Esophagus squamous epithelium (tissue), 5 donors: ENCODE measurements at places on chromosomes 2 and 18.

DNA sequence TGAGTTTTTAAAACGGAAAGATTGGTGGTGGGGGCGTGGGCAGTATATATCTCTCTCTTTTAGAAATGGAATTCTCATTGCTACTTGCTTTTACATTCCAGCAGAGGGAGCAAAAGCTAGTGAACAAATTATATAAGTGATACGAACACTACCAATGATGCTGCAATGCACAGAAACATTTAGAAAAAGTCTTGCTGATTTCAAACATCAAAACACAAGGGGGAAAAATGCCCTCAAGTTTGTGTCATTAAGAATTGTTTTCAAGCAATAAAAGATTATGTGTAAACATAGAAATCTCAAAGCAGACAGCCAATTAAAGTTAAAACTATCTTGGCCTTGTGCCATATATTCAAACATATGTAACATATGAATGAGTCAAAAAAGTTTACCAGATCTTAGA, 296.3 kb upstream of the KCNJ3 start:
- no peak for DNase-seq

DNA sequence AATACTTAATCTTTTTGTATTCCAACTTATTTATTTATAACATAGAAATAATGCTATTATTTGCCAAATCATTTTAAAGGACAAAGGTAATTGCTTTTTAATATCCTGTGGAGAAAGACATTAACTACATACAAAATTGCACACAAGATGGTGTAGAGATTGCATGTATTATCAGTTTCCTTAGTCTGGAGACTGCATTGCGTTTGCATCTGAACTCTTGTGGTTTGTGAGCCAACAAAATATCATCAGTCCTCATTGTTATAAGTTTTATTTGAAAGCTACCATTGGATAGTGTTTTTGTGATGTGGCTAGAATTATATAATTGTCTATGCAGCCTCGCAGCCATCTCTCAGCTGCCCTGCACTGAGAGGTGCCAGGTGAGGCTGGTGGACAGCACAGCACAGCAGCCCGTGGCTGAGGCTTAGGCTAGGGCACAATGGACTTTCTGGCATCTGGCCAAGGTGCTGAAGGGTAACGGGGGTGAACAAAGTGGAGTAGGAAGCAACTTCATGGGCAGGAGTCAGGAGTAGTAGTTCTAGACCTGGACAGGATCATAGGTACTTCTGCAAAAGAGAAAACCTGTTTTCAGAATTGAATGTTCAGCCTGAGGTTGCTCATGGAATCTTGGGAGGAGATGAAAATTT, 15.1 kb downstream of the RASGRP3 start:
- no peak for DNase-seq

- DNase-seq: no peak
These were observed 83.6 kb downstream of the TNS1 start for GRCh38 chr2:217919204-217919603.

DNA sequence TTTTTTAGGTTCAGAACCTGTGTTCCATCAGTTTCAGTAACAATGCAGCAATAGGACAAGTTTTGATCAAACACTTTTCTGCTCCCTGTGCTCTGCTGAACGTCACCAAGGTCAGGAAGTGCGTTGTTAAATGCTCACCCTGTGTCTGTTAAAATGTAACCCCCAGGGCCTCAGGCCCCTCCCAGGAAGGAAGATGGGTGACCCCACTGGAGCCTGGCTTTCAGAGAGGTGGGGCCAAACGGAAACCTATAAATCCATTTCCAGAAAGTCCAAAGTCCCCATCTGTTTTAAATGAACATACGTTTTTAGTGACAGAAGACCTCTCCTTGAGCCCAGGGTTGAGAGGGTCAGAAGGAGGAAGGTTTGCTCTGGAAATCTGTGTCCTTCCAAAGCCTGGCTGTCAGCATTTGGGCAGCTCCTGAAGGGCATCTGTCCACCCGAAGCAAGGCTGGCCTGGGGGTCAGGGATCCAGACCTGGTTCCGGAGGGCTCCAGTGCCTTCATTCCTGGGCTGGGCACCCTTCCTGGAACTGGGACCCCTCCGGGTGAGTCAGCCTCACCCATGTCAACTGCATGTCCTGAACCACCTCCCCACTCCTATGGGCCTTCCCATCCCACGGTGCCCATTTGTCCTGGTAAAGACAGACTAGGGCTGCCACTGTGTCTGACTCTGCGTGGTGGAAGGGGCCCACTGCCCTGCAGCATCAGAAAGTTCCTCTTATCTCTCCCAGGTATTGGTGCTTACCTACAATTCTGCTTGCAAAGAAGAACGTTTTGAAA, 117.4 kb upstream of the COPS8 start:
- DNase-seq: no peak

DNA sequence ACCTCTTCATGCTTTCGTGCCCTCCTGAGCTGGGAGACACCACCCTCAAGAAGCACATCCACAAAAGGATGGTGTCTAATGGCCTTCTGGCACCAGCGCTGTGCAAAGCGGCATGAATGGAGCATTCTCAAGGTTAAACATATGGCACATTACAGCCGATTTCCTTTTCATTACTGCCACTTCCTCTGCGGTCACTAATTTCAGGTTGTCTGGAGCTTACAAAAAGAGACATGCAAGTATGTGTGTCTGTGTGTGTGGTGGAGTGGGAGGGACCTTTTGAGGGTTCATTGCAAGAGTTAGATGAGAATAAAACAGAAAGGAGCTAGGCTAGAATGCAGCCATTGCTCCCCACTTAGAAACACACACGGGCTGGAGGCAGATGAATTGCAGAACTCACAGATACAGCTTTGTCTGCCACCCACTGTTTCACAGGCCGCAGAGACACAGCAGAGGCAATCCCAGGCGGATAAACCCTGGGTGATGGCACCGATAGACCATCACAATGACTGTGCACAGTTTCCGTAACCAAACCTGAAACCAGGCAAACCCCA, 76.0 kb downstream of the TGIF1 start:
- no peak for DNase-seq

DNA sequence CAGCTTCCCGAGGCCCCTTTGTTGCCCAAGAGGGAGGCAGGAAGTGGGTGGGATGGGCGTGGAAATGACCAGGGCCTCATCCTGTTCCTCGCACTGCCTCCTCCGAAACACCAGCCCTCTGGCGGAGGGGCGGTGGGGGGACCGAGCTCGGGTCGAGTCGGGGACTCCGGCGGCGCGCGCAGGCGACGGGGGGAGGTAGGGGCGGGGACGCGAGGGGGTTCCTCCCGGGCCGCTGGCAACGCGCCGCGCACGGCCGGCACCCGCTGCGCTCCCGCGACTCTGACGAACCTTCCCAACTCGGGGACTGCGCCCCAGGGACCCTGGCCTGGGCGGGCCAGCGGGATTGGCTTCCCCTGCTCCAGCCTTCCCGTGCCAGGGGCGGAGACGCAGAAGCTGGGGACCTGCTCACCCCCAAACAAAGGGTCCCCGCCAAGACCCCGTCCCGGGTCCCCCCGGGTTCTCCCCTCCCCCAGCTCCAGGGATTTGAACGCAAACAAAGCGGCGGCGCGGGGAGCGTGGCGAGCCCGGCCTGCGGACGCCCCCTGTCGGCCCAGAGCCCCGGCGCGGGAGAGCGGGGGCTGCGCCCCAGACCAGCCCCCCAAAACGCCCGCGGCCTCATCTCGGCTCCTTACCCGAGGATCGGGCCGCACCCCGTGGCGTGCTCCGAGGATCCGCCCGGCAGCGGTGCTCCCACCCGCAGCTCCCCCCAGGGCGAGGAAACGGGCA, 1.2 kb downstream of the SEMA4C start:
- no peak for DNase-seq

DNA sequence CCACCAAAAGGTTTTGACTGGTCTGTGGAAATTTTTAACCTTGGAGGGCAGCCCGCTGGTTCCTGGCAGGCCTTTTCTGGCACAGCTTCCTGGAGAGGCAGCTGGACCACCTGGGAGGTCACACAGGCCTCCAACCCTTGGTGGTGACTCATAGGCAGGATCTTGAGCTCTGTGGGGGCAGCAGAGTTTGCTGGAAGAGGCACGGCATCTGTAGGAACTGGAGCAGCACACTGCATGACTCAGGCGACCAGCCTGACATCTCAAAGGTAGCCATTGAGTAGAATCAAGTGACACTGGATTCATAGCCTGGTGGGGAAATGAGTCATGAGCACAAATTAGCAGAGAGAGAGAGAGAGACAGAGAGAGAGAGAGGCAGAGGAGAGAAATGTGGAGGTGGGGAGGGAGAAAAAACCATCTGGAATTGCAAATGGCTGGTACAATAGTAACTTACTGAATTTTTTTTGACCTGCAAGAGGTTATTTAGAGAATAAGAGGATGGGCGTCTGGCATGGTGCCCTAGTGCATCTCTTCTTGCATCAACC, 57.4 kb downstream of the TRPM8 start:
- DNase-seq: no peak

- no peak for DNase-seq
These were observed 526.9 kb upstream of the ID2 start for GRCh38 chr2:8154936-8155335.

GRCh38 chr2:170408461-170409163, 230.7 kb downstream of the MYO3B start:
- no peak for DNase-seq

GRCh38 chr2:1594373-1595171, 149.7 kb downstream of the PXDN start:
- DNase-seq: no peak

- no peak for DNase-seq
These were observed 54.8 kb downstream of the SPTBN1 start for GRCh38 chr2:54510916-54511315.

GRCh38 chr2:234241656-234242458, 191.4 kb downstream of the SPP2 start:
- DNase-seq: no peak

GRCh38 chr2:55620123-55620779, 2.8 kb upstream of the PPP4R3B start:
- DNase-seq: no peak

GRCh38 chr18:2895391-2895790, 48.6 kb downstream of the EMILIN2 start:
- no peak for DNase-seq

DNA sequence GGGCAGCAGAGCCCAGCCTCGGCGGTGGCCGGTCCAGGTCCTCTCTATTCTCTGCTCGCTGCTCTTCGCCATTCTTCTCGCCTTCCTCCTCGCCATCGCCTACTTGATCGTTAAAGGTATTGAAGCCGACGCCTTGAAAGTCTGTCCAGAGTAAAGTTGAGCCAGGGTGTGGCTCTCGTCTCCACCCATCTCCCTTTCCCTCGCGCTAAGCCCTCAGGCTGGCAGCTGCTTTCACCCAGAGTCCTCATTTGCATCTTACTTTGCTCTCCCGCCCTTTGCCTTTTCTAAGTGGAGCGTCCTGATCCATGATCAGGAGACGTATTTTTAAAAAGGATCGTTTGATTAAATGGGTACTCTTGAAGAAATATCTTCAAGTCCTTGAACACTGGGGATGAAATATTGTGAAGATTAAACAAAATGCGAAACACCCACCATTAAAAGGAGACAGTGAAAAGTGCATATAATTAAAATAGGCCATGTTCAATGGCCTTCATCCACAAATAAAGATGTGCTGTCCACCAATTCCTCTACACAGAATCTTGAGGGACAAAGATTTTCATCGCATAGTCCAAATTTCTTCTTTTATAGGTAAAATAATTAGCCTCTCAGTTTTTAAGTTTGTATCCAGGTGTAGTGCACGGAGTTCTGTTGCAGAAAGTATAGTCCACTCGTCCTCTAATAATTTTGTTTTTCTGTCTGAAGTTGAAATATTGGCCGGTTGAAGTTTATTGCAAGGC, 657 bp downstream of the ARL6IP6 start:
- no peak for DNase-seq

GRCh38 chr2:197045115-197045514, 118.6 kb upstream of the PGAP1 start:
- DNase-seq: no peak

- DNase-seq: no peak
These were observed 363.7 kb upstream of the CHAC2 start for GRCh38 chr2:53403792-53404413.

GRCh38 chr2:118053681-118054080, 34.6 kb upstream of the INSIG2 start:
- no peak for DNase-seq

DNA sequence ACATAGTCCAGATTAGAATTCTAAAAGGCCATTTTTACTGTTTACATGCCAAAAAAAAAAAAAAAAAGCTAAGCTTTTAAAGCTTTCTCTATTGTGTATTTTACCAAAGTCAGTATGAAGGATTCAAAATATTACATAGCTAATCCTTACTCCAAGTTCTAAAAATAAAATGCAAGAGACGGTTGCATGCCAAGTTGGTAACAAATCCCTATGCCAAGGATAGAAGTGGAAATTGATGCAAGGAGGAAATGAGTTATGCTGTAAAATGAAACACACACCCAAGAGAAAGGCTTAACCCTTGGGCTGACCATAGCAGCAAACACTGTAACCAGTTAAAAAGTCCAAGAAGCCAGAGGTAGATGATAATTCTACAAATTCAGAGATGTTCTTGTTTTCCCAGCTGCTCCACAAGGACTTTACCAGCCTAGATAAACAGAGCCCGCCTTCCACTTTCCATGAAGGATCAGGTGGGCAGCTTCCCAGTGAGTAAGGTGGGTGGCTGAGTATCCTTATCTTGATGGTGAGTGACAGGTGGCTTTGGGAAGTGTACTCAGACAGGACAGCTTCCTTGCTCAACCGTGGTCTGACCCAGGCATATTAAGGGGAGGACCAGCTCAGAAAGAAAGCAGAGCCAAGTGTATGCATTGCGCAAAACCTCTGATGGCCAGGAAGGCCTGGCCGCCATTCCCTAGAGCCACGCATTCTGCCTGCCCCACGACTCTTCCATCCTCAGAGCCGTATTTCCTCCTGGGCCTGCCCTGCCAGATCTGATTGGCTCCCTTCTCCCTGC, 34.4 kb downstream of the ATP8B1 start:
- DNase-seq: no peak

- DNase-seq: no peak
These were observed 30.3 kb upstream of the B3GNT7 start for GRCh38 chr2:231364961-231365810.

DNA sequence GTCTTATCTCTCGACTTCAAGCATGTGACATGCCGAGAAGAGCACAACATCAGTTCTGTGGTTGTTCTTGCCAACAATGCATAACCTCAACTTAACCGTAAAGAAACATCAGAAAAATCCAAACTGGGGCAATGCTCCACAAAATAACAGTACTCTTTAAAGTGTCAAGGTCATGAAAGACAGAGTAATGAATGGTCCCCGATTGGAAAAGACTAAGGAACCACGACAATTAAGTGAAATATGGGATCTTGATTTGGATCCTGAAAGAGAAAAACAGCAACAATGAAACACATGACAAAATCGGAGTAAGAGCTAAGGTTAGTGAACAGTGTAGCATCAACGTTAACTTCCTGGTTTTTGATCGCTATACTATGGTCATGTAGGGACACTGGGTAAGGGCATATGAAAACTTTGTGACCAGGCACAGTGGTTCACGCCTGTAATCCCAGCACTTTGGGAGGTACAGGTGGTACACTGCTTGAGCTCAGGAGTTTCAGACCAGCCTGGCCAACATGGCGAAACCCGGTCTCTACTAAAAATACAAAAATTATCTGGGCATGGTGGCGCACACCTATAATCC, 55.2 kb downstream of the UNC50 start:
- no peak for DNase-seq

DNA sequence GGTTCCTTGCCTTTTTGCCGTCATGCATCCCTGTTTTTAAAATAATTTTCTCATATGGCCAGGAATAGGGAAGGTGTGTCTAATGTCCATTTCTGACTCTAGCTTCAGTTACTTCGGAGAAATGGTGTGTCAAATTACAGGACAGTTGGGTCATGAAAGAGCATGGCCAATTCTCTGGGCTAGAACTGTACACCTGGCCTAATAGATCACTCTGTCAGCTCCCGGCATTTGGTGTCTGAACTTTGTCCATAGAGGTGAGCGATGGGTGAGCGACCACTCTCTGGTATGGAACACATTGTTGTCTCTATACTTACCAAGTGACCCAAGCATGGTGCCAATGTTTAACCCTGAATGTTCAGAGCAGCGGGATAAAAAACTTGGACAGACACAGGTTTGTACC, 38.3 kb upstream of the ASB18 start:
- no peak for DNase-seq
